ENCODE measurements at places on chromosomes 7 and 10.
A peak's percentile ranks its signal among the peaks of the same experiment; 100 is the strongest.

- no peak for DNase-seq
- H3K27ac ChIP-seq: no peak overlapping the region
- H3K4me3 ChIP-seq: no peak overlapping the region
- H3K27me3 ChIP-seq: no peaks in the 10 kb centered on the region
- peaks cover 3% of the 10 kb centered on the region for H3K4me1 ChIP-seq
These were observed 36.6 kb upstream of the SEMA3A start for GRCh38 chr7:84231157-84231556.

- no peaks in the 10 kb centered on the region for H3K27me3 ChIP-seq
- H3K4me1 ChIP-seq: no peaks in the 10 kb centered on the region
- no peak overlapping the region for H3K27ac ChIP-seq
- no peak for DNase-seq
These were observed 114.8 kb upstream of the ARID5B start for GRCh38 chr10:61786728-61787127.

GRCh38 chr10:53909791-53910190, 891.2 kb downstream of the PCDH15 start:
- H3K27me3 ChIP-seq: no peaks in the 10 kb centered on the region
- no peak overlapping the region for H3K27ac ChIP-seq
- H3K4me1 ChIP-seq: peaks cover 2% of the 10 kb centered on the region
- DNase-seq: no peak
- H3K4me3 ChIP-seq: no peak overlapping the region

GRCh38 chr7:122137251-122138077, 6.6 kb downstream of the AASS start:
- peaks cover 3% of the 10 kb centered on the region for H3K36me3 ChIP-seq
- H3K4me3 ChIP-seq: no peak overlapping the region

DNA sequence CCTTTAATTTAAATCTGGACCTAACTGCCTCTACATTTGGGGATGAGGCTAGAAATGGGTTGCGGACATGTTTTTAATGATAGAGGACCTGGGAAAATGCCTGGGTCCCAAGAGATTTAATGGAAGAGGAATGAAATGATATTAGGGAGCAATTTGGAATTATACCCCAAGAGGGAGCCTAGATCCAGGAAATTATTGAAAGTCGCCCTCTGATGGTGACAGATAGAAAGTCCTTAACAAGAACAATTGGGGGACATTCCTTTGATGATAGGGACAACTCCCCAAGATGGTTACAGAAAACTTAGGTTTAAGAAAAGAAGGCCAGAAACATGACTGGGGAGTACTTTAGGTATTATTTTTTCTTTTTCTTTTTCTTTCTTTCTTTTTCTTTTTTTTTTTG, 9.5 kb upstream of the TSGA13 start:
- DNase-seq: no peak
- no peaks in the 10 kb centered on the region for H3K36me3 ChIP-seq
- H3K4me1 ChIP-seq: no peaks in the 10 kb centered on the region
- no peak overlapping the region for H3K4me3 ChIP-seq
- no peak overlapping the region for H3K27ac ChIP-seq
- no peaks in the 10 kb centered on the region for H3K27me3 ChIP-seq

DNA sequence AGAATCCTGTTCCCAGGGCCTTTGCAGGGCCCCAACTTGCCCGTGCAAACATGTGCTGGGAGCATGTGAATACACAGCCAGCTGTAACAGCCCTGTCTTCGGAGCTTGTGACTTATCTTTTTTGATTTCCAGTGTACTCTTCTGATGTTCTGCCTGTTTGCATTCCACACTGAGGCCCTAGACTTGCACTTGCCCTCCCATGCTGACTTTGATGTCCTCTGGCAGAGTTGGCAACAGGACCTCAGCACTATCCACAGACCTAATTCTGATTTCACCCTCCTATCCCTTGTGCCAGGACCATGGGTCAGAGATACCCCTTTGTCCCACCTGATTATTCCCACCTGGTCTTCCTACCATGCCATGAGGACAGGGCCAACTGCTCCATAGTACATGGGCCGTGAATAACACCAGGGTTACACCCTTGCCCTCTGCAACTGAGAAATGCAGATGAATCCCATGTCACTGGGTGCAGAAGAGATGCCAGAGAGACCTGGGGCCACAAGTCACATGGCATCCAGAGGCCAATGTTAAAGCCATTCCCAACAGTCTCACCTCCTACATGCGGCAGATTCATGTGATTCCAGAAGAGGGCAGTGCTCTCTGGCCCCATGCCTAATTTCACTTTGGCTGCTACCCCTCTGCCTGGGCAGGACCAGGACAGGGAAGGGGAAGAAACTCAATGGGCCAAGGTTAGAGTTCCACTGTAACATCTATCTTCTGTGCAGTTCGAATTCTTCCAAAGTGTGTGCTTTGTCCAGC, 43.0 kb downstream of the SCRN1 start:
- H3K27ac ChIP-seq: no peak overlapping the region
- peaks cover 3% of the 10 kb centered on the region for H3K4me1 ChIP-seq
- no peaks in the 10 kb centered on the region for H3K27me3 ChIP-seq
- peaks cover 23% of the 10 kb centered on the region for H3K36me3 ChIP-seq
- no peak for DNase-seq

DNA sequence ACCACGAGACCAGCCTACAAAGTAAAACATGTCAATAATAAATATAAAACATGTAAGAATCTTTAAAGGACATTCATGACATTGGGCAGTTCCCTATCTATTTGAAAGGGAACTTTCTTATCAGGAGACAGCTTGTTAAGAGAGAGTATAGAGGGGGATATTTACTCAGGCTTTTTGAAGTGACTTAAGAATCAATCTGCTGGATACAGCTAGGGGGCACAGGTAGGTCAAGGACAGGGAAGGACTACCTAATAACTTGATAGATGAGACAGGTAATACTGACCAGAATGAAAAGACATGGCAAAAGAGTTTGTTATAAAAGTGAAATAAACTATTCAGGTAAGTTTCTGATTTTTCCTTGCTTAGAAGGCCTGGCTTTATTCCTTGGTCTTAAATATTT, 21.8 kb upstream of the LRRD1 start:
- no peak for DNase-seq
- H3K4me1 ChIP-seq: peaks cover 4% of the 10 kb centered on the region
- H3K4me3 ChIP-seq: no peak overlapping the region
- H3K36me3 ChIP-seq: peaks cover 23% of the 10 kb centered on the region

DNA sequence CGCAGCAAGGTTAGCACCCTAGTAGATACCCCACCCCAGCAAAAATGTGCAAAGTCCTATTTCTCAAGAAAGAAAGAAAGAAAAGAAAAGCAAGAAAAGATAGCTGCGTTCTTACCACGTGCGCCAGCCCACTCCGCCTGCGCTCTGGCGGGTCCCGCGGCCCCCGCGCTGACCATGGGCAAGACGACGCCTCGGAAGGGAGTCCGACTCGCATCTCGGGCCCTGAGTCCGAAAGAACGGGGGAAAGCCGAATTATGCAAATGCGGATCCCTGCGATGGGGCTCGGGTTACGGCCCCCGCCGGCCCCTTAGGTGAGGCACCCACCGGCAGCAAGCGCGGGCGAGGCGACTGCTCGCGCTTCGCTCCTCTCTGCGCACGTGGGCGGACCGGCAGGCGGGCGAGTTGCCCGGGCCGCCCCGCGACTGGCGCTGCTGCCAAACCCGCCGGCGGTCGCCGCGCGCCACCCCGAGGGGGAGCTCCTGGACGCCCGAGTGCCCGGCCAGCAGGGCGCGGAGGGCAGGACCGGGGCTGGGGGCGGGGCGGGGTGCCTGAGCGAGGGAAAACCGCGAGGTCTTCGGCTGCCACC, 2.4 kb upstream of the EGR2 start:
- peak; percentile 28 for DNase-seq
- H3K4me1 ChIP-seq: peaks cover 19% of the 10 kb centered on the region
- no peaks in the 10 kb centered on the region for H3K36me3 ChIP-seq
- peaks cover 74% of the 10 kb centered on the region for H3K27me3 ChIP-seq

DNA sequence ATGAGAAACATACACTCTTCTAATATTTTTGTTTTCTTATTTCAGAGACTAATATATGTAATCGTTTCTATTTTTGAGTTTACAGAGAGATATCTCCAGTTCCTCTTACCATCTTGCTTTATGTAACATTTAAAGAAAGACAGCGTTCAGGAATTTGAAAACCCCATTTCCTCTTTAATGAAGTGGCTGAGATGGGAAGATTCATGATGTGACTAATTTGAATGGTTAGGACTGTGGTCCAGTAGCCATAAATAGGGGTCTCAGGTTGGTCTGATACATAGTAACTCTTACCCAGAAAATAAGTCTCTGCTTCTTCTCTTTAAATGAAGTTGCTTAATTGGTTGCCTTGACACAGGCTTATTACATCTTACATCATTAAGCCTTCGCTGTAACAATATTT, 6.9 kb downstream of the KMT2E start:
- no peak overlapping the region for H3K4me3 ChIP-seq
- peaks cover 48% of the 10 kb centered on the region for H3K4me1 ChIP-seq
- H3K27ac ChIP-seq: peak overlapping the region; percentile 52
- H3K27me3 ChIP-seq: no peaks in the 10 kb centered on the region
- DNase-seq: no peak
- no peaks in the 10 kb centered on the region for H3K36me3 ChIP-seq

DNA sequence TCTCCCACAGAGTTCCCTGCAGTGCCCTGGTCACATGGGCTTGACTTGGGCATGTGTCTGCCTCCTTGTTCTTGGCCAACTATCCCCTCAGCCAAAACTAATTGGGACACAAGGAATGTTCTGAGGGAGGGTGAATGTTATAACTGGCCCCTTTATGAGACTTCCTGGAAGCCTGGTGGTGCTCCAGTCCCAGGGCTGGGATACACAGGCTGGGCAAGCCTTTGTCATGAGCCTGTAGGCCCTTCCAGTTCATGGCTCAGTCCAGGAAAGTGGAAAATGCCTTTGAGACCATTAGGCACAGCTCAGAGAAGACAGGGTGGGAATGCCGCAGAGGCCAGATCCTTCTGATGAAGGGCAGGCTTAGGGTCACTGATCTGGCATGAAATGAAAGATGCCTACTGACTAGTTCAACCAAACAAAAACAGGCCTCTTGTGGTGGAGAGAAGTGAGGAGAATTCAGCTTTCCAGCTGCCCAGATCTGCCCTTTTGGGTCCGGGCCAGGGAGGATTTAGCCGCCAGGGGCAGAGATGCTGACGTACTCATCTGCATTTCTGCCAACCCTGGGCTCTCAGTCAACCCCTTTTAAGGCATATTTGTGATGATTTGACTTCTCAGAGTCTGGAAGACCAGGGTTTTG, 961.5 kb downstream of the KCNMA1 start:
- H3K27me3 ChIP-seq: peaks cover 13% of the 10 kb centered on the region
- no peaks in the 10 kb centered on the region for H3K4me1 ChIP-seq
- no peak for DNase-seq
- H3K36me3 ChIP-seq: no peaks in the 10 kb centered on the region
- H3K27ac ChIP-seq: no peak overlapping the region
